GM18507 (cell line): ENCODE measurements at places on chromosomes 2 and 18.

DNA sequence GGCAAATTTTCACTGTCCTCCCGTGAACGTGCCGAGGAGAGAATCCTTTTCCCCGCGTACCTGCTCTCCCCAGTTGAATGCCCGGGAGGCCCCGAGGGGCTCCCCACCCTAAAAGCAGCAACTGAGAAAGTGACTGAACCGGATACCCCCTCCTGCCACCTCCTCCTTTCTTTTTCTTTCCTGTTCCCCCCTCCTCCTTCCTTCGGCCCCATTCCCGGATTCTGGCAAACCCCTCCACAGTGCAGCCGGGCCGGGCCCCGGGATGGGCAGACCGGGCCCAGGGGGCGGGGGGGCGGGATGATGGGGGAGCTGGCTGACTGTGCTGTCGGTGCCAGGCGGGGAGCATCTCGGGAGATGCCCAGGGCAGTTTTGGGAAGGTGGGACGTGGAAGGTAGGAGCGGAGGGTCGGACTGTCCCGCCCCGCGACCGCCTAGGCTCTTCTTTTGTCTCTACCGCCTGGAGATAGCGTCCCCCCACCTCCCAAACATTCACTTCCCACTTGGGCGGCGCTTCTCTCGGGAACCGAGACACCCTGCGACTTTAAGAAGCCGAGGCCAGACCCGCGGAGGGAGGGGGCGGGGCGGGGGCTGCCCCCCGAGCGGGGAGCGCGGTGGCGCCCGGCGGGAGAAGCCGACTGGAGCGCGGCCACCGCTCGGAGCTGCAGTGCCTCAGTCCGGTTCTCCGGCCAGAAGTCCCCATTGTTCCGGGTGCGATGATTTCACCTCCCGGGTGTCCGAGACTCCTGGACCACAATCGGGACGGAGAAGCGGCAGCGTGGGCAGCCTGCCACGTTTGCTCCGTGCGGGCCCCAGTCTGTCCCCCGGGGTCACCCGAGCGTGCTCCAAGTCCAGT, 8.2 kb downstream of the DLX2 start:
- no peak for DNase-seq

DNA sequence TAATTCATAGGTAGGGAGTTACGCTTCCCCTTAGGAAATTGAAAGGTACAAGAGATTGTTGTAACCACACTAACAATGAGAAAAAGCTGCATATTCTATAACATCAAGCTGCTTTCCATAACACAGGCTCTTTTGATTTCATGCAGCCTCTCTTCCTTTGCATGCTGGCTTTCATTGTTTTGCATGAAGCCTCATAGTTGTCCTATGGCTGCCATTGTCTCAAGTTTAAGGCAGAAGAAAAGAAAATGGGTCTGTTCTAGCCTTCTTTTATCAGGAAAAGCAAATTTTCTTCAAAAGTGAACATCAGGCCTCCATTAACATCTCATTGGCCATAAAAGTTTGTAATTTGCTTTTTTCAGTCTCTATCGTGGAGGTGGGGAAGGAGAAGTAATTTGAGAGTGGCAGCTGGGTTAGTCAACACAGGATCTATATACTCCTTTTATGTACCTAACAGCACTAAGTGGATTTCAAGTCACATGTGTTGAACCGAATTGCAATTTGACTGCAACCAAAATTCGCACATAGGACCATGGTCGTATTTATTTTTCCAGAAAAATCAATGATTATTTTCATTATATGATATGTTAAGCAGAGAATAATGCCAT, 248.5 kb upstream of the RND3 start:
- no peak for DNase-seq

DNA sequence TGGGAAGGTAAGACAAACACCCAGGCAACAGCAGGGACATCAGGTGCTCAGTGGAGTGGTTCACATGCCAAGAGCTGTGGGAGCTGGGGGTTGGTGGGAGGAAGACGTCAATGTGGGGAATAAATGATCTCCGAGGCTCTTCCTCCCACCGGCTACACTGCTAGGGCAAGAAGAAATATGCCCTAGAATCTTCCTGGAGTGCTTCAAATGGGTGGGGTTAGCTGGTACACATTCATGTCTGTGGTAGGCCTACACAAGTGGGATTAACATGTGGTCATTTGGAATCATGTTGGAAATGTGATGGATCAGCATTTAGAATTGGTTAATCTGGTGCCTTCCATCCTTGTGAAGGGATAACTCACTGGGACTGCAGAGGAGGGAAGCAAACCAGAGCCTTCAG, 12.4 kb upstream of the ZFP36L2 start:
- DNase-seq: no peak

- DNase-seq: no peak
Measured at GRCh38 chr18:55862693-55863390, 274.9 kb upstream of the TCF4 start.

- DNase-seq: no peak
Measured at GRCh38 chr18:77481541-77481940, 231.9 kb downstream of the GALR1 start.

DNA sequence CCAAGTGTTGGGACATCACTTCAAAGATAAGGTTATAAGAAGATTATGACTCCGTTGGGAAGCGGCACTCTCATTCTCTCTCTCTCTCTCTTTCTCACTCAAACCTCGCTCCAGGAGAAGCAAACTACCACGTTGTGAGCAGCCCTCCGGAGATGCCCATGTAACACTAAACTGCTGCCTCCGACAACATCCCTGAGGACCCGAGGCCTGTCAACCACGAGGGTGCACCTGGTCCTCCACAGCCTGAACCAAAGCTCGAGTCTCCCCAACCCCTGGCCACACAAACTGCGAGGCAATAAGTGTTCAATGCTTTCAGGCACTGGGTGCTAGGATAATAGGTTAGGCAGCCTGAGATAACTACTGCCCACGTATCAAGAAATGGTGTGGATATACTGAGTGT, 654.5 kb upstream of the ID2 start:
- DNase-seq: no peak

DNA sequence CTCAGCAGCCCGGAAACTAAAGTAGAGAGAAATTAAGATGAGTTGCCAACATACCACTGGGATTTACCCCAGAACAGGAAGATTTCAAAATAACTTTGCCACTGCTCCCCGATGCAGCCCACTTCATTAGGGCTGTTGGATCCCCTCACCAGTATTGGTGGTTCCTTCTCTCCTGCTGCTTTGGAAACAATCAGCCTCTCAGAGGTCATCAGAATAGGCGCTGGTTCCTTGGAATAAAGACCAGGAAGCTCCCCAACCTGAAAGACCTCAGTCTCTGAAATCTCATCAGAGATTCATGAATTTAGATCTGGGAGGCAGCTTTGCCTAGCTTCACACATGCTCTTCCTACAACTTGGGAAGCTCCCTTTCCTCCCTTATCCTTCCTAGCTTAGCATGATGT, 332.4 kb downstream of the STK39 start:
- no peak for DNase-seq

DNA sequence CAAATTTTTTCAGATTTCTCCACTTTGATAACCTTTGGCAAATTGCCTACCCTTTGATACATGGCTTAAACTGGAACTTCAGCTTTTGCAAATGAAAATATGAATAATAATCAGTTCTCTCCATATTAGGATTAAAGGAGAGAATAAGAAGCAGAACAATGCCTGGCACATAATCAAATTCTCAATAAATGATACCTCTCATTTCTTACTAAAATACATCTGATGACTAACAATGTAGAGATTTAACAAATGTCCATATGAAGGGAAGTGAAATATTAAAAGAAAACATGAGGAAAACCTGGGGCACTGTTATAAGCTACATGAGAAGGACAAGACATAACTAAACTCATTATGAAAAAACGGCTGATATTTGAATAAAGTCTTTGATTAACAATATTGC, 1103.6 kb downstream of the LRP1B start:
- no peak for DNase-seq

- no peak for DNase-seq
Measured at GRCh38 chr2:224780106-224780505, 63.9 kb upstream of the CCDC195 start.

DNA sequence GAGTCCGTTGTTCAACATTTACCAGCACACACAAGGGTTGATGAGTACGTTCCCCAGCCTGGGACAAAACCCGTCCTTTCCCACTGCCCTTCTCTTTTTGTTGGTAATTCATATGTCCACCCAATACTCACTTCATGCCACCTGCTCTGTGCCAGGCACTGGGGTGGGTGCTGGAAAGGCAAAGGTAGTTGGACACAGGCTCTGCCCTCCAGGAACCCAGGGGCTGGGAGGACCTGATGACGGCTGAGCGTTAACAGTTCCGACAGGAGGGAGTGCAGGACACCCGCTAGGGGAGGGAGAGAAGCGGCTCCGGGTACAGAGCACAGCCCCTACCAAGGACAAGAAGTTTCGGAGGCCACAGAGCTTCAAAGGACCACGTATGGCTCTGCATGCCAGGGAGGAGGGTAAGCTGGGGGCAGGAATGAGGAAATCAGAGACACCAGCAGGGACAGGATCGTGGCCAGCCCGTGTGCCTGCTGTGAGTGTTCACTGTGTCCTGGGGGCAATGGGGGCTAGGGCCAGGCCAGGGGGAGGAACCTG, 134.1 kb upstream of the GPC1 start:
- DNase-seq: no peak

GRCh38 chr2:47360283-47360682, 42.7 kb upstream of the MSH2 start:
- no peak for DNase-seq

GRCh38 chr18:9663377-9663776, 44.7 kb upstream of the RAB31 start:
- no peak for DNase-seq

- no peak for DNase-seq
Measured at GRCh38 chr2:56382466-56382865, 198.7 kb downstream of the CCDC85A start.

- no peak for DNase-seq
Measured at GRCh38 chr2:22486343-22486742, 898.6 kb upstream of the KLHL29 start.

- DNase-seq: no peak
Measured at GRCh38 chr18:31146809-31147208, 15.8 kb downstream of the DSC1 start.

- no peak for DNase-seq
Measured at GRCh38 chr18:45686891-45687611, 36.9 kb upstream of the SLC14A1 start.

DNA sequence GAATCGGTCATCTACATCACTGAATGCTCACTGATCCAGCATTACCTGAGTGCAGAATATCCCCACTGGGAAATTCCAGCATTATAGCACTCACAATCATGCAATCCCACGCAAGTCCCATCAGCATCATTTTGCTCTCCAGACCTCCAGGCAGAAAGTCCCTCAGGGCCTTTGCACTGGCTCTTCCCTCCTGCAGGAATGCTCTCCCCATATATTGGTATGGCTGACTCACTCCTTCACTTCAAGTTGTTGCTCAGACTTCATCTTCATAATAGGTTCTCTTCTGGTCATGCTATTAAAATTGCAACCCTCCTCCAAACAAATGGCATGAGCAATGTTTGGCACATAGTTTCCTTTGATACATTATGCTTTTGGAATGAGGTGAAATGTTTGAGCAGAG, 64.7 kb upstream of the CELF4 start:
- DNase-seq: no peak

GRCh38 chr2:175568109-175568730, 386.7 kb upstream of the ATP5MC3 start:
- DNase-seq: no peak

GRCh38 chr2:165361514-165361913, 108.0 kb upstream of the CSRNP3 start:
- no peak for DNase-seq

GRCh38 chr2:156319811-156320485, 12.6 kb downstream of the NR4A2 start:
- DNase-seq: no peak

- DNase-seq: no peak
Measured at GRCh38 chr18:42038936-42039335, 83.9 kb downstream of the PIK3C3 start.

- DNase-seq: no peak
Measured at GRCh38 chr18:8046441-8046840, 479.3 kb downstream of the PTPRM start.

- DNase-seq: no peak
Measured at GRCh38 chr2:40412456-40412855, 39.4 kb downstream of the SLC8A1 start.

DNA sequence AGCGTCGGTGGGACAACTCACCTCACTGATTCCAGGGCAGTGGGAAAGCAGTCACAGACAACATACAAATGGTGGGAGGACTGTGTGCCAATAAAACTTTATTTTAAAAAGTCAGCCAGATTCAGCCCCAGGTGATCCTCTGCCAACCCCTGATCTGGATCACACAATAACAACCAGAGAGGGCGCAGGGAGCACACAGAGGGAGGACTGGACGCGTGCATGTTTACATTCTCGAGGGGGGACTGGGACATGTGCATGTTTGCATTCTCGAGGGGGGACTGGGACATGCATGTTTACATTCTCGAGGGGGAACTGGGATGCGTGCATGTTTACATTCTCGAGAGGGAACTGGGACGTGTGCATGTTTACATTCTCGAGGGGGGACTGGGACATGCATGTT, 209.5 kb downstream of the NDUFA10 start:
- DNase-seq: no peak

DNA sequence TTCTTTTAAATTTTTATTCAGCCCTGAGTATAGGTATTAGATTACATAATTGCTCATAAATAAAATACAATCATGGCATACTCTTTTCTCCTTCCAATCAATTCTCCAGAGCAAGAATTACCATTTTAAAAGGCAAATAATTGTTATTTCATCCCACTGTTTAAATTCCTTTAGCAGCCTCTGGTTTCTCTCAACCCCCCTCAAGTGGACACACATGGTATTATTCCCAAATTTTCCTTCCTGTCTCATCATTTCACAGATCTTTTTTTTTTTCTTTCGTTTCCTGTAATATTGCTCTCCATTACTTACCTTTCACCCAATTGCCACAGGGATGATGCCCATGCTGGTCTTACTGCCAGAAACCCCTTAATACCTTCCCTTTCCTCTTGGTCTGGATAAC, 385.2 kb downstream of the RIT2 start:
- no peak for DNase-seq

GRCh38 chr18:2223849-2224248, 347.5 kb downstream of the METTL4 start:
- no peak for DNase-seq

DNA sequence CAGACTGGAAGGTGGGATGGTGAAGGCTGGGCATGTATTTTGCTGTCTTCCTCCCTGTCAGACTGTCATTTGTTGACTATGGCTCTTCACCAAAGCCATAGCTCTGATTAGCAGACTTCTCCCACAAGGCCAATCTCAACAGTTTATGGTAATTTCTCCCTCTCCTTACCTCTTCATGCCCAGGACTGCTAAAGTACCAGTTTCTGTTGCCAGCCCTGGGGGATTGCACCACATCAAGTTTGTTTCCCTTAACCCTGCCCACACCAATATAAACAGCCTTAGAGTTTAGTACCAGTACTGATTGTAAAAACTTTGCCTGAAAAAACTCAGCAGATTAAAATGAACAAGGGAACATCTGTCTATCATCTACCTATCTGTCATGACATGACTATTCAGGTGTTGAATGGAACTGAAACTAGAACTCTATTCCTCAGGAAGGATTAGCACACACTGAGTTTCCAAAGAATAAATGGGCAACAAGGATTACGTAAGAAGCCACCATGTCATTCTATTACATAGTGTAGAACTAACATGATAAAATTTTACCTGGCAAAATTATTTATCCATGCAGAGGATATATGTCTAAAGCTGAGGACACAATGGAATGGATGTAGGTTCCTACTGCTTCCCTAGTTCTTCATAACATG, 13.7 kb downstream of the FEZ2 start:
- no peak for DNase-seq
